Right ventricle myocardium inferior (tissue), 1 donor: ENCODE measurements at places on chromosomes 2 and 18. TPM values are rescaled to one million over a fixed set of nuclear protein-coding genes. Genes with fewer than 3 reads are reported as not detected.

DNA sequence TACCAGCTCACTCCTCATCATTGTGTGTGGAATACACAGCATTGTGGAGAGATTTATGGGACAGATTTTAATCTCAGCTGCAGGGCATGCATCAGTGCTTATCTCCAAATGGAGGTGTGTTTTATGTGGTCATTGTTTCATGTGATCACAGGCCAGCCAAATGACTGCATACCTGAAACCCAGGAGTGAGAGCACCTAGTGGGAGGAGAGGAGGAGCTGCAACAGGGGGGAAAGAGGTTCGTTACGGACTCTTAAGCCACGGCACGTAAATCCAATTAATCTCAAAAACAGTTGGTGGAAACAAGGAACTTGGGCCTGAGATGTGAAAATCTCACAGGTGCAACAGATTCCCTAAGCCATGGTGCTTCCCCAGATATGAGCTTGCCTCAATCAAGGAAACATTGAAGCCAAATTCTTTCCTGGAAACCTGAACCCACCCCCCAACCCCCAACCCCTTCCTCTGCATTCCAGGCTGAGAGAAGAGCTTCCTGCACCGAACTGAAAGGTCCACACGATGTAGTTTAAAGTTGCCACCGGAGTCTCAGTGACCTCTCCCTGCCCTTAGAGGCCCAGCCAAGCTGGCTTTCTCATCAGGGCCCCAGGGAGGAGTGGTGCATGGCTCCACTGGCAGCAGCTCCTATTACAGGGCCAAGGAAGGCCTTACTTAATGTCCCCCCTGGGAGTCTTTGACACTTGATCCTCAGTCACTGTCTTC, 167.4 kb downstream of the C1D start:
- DNase-seq = no peak

RAB6C gene
- 0.16 TPM for total RNA-seq

KLHL29 gene
- total RNA-seq = 0.54 TPM

CPLX4 gene
- total RNA-seq = not detected
